ENCODE measurements at places on chromosomes 7 and 10.

- DNase-seq, result no peak
These were observed 95.3 kb downstream of the HOXA1 start for GRCh38 chr7:27000496-27000895.

DNA sequence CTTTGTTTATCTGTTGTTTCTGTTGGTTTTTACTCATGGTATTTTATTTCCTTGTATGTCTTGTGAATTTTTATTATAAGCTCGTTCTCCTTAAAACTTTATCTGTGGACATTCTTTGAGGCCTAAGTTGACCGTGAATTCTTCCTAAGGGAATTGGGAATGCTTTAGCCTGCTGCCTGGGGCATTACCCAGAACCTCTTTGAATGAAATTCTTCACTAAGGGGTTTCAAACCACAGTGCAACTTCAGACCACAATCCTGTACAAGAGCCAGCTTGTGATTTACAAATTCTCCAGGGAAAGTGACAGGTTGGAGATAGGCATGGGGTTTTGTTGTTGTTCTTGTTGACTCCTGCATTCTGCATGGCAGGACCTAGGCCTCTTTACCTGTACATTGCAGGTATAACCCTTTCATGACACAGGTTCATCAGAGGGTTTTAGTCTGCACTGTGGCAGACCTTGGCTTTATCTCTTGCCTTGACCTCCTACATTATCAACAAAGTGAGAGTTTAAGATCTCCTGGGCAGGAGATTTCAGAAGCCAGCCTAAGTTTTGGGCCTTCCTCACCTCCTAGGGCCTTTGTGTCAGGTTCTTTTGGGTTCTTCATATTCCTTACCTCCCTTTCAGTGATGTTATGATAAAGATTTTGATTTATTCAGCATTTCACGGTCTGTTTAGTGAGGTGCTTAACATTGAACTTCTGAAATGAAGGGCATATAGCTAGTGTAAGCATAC, 70.2 kb downstream of the ABCC2 start:
- peak; percentile 36 for DNase-seq

- DNase-seq, result peak; percentile 31
These were observed 36.7 kb downstream of the WAC start for GRCh38 chr10:28569506-28570159.

GRCh38 chr10:61758433-61758832, 95.7 kb downstream of the CABCOCO1 start:
- no peak for DNase-seq

DNA sequence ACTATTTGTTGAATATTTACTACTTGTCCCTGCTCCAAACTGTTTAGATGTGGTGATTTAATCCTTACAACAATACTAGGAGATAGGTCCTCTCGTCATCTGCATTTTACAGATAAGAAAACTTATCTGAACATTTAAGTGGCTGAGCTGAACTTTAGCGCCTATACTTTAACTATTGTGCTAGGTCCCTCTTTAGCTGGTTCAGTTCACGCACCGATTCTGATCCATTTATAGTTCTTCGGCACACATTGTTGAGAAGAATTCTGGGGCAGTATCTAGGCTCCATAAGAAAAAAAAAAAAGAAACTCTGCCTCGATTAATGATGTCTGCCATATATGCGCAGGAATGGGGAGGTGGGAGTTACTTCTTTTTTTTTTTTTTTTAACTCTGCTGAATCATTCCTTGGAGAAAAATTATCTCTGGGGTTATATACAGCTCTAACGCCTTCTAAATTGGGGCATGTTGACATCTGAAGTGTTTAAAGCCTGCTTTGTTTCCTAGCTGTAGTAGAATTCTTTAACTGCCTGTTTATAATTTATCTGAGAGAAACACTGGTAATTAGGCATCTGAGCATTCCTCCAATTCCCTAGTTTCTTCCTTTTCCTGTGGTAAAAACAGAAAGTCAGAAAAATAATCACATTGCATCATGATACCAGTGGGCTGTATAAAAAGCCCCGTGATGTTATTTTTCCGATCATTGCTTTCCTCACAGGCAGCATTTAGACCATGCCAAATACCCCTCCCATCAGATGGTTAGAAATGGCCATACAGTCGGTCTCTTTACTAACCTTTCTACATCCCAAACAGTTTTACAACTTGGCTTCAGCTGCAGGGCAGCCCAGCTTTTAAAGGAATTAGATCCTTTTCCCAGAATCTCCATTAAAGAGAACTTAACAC, 98.5 kb upstream of the KDM7A start:
- no peak for DNase-seq

- no peak for DNase-seq
These were observed 171.6 kb upstream of the MKI67 start for GRCh38 chr10:128297709-128298378.

DNA sequence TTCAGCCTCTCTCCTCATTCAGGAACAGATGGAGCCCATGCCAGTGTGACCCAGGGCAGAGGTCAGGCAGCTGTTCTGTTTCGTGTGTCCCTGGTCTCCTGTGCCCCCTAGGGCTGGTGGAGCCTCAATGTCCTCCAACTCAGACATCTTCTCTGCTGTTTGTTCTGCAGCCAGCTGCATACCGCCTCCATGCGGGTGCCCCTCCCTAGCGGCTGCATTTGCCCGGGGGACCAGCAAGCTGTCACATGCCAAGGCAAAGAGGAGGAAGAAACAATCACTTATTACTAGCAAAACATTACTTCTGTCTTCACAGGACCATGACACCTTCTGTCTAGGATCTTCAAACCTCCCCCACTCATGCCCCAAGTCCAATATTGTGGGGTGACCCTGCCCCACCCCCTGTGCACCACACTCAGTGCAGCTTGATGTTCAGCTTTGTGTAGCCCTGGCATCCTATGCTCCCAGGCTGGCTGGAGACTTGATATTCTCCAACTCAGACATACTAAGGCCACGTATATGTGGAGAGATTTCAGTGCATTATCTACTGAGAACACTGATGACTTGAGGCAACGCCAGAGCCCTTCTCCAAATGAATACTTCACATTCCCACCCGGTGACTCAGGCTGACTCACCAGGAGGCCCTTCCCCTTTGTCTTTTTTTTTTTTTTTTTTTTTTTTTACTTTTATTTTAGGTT, 188.9 kb downstream of the SKIDA1 start:
- DNase-seq, result peak; percentile 98

- no peak for DNase-seq
These were observed 217.2 kb downstream of the ANK3 start for GRCh38 chr10:60172363-60172990.

DNA sequence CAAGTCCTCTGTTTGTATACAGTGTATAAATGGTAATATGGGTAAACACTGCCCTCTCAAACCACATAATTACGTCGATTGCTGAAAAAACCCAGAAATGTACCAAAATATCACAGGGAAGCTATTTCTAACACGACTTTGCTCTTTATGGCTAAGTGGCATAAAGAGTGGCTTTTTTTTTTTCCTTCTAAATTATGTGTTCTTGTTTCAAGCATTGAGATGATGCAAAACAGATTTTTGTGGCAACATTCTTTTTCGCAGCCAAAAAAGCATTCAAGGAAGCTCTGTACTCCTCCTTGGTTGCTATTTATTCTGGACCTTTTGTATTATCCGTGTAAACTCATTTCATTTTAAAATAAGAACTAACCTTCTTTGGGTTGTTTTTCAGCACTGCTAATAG, 138.9 kb downstream of the VTI1A start:
- peak; percentile 2 for DNase-seq

DNA sequence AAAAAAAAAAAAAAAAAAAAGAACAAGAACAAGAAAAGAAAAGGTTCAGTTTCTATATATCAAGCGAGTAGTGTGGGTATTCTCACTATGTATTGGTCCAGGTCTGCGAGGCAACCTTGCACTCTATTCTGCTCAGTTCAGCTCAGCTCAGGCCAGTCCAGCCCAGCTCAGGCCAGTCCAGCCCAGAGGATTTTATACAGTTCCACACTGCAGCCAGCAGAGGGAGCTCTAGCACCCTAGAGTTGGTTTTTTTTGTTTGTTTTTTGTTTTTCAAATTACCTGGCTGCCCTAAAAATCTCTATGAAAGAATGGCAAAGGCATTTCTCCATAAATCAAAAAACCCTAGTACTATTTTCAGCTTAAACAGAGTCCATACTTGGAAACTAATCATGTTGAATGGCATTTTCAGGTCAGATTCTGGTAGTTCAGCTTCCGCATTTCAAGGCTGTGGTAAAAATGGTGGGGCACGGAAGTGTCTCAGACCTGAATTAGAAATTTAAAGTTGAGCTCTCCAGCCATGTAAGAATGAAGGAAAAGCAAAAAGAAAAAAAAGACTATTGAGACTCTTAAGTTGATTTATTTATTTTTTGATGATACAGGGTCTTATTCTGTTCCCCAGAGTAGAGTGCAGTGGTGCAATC, 55.2 kb upstream of the GSDME start:
- peak; percentile 50 for DNase-seq

- DNase-seq, result no peak
These were observed 56.5 kb downstream of the MAP3K8 start for GRCh38 chr10:30490289-30491000.

DNA sequence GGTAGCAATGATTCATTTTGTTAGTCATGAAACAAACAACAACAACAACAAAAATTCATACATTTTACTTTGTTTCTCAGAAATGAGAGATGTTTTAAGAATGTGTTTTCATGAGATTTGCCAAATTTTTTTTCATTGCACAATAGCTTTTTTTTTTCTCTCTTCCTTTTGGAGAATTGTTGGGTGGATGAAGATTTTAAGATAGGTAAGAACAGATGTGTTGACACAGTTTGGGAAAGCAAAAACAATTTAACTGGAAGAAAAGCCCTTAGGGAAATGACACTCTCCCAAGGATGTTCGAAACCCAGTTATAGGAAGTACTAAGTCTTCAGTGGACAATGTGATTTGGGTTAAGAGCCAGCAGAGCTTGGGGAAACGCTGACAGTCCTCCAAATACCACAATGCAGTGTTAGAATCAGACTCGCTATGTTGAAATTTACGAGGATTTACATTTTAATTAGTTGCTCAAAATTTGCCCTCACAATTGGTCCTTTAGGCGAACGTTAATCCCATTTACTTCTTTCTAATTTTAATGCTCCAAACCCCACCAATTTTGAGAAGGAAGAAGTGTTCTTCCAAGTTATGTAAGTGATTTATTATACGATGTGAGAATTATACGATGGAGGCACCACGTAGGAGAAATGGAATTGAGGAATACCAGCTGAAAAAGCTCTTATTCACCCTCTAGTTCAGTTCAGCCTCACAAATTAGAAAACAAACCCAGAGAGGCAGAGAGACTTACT, 61.2 kb downstream of the HHEX start:
- peak; percentile 19 for DNase-seq

- DNase-seq, result peak; percentile 49
These were observed 6.2 kb downstream of the C10orf105 start for GRCh38 chr10:71713135-71714030.

DNA sequence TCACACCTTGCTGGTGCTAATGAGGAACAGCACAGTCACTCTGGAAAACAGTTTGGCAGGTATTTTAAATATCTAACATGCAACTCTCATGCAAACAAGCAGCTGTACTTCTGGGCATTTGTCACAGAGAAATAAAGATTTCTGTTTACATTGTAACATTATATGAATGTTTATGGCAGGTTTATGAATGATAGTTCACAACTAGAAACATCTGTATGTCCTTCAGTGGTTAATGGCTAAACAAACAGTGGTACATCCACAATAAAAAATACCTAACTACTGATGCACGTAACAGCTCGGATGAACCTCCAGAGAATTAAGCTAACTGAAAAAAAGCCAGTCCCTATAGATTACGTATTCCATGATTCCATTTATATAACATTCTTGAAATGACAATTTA, 109.6 kb downstream of the GPR37 start:
- DNase-seq, result no peak

GRCh38 chr10:121102706-121103105, 251.5 kb downstream of the WDR11 start:
- DNase-seq, result no peak

DNA sequence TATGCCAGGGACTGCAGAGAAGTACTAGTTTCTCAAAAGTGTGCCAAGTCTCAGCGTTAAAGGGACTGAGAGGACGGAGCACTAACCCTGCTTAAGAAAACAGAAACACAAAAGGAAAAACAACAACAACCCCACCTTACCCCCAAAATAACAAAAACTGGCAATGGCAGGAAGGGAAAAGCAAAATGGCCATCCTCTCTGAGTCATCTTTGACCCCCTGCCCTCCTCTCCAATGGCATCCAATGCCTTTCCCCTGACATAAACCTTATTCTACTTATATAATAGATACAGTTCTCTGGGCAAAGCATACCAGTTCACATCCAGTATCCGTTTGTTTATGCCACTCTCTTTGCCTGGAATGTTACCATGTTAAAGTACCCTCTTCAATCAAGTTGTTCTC, 1.6 kb downstream of the POLR1F start:
- DNase-seq, result peak; percentile 21

- DNase-seq, result no peak
These were observed 30.8 kb upstream of the EFCAB10 start for GRCh38 chr7:105611856-105612775.

- DNase-seq, result no peak
These were observed 18.0 kb upstream of the OPN4 start for GRCh38 chr10:86636311-86636710.

DNA sequence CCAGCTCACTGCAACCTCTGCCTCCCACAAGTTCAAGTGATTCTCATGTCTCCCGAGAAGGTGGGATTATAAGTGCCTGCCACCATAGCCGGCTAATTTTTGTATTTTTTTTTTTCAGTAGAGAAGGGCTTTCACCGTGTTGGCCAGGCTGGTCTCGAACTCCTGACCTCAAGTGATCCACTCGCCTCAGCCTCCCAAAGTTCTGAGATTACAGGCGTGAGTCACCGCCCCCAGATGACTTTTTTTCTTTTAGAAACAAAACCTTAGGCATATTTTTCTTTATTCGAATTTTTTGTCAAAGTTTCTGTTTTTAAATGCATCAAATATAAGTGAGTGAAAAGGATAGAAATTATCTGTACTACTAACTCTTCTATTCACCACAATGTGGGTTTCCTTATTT, 113.1 kb downstream of the LRRC4 start:
- no peak for DNase-seq

DNA sequence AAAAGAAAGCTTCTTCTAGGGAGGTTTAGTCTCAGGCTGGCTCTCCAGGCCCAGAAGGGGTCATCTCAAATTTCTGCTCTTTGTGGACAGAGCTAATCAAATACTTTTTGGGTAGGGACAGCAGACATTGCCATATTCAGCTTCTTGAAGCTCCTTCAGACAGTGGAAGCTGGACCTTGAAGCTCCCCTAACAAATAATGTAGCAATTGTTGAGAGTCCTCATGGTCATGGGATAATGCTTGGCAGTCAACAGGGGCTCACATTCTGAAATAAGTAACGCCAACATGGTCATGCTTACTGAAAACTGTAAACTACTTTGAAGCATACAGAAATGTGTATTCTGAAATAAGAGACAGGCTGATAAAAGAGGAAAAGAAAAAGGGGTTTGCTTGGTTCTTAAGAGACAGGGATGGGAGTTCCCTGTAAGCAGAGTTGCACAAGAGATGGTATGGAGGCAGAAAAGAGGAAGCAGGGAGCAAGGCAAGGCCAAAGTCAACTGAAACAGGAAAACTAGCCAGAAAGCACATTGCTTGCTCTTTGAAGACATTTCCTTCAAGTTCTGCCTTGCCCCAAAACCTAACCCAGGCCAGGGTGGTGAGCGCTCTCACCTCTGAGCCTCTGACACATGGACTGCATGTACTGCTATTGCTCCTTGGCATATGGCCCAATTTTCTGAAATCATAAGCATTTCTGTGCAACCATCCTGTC, 53.1 kb upstream of the KMT2E start:
- DNase-seq, result no peak

- DNase-seq, result no peak
These were observed 68.7 kb downstream of the CAV1 start for GRCh38 chr7:116593359-116594075.

- DNase-seq, result no peak
These were observed 212.8 kb downstream of the IPMK start for GRCh38 chr10:58054881-58055280.

Measured in RPMI7951 (cell line).